ENCODE measurements at places on chromosomes 6 and 20.

- no peak for DNase-seq
Measured at GRCh38 chr6:39084506-39084905, 30.5 kb downstream of the SAYSD1 start.

- DNase-seq, result peak; percentile 52
Measured at GRCh38 chr6:137767911-137768690, 99.0 kb upstream of the TNFAIP3 start.

GRCh38 chr6:112640891-112641290, 293.8 kb downstream of the RFPL4B start:
- DNase-seq, result no peak

DNA sequence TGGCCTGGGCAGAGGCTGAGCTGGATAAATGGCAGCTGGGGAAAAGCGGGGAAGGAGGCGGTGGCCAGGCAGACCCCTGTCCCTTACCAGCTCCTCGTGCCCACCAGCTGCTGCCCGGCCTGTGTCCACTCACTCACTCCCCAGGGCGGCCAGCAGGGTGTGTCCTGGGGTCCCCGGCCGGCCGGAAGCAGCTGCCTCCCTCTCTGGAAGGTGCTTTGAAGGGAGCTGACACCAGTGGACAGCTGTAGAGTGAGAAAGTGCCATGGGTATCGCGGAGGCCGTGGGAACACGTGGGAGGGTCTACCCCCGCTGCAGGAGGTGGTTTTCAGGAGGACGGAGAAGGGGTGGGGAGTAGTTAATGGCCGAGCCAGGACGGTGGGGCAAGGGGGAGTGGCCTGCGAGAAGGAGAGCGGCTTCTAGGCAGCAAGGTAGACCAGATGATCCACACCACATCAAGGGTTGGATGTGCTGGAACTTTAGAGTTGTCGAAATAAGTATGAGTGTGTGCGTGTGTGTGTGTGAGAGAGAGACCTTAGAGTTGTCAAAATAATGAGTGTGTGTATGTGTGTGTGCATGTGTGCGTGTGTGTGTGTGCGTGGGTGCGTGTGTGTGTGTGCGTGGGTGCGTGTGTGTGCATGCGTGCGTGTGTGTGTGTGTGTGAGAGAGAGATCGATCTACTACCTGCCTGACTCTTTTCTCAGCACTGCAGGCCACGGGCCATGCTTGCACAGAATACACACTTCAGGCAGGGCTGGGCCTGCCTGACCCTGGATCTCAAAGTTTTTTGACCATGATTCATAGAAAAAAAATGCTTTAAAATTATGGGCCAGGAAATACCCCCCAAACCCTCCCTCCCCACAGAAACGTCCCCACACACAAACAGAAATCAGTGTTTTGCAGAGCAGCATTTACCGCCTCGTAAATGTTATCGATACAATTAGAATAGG, 43.9 kb downstream of the CDH4 start:
- DNase-seq, result no peak

DNA sequence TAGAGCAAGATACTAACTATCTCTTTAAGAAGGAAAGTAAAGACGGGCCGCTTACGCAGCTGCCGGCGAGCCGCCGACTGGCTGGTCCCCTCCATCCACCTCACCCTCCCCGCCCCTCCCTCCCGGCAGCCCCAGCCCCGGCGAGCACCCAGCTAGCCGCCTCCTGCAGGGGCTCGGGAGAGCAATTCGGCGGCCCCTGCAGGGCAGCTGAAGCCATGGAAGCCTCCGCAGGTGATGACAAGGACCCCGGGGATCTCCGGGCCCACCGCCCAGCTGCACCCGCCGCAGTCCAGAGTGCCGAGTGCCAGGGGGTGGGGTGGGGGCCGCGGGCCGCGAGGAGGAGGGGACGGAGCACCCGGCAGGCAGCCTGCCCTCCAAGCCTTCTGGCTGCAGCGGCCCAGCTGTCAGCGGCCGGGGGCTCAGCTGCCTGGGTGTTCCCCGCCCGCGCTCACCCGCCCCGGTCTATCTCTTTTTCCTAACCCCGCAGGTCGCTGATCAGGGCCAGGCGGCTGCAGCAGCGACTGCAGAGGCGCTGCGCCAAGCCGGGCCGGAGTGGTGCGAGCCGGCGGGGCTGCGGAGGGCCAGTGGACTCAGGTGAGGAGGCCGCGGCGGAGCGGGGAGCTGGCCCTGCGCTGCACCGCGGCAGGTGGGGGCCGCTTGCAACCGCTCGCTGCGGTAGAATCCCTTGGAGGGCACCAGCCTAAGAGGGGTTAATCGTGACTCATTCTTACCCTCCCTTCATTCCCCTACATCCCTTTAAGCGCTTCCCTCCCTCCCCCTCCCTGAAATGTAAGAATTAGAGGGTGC, at the start of gene SNPH:
Gene SNPH (plus strand): TSS at position 128 of the 807 bp plus-strand sequence. CDS start 29,946 bp downstream, outside the sequence.
- peak; percentile 74 for DNase-seq

GRCh38 chr20:15942130-15942529, 631.1 kb downstream of the KIF16B start:
- no peak for DNase-seq

DNA sequence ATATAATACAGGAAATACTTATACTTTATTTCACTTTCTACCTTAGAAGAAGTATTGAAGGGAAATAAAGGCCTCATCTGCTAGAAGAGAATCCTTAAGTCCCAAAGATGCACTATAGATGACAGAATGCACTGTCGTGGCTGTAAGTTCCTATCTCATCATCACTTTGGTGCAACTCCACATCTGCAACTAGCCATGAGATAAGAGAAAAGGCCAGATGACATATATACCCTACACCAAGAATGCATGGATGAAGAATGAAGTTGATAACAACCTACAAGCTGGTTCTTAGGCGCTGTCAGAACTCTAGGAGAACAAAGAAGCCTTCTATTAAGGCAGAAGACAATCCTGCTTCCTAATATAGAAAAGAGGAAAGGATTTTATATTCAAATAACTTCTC, 11.6 kb upstream of the PLN start:
- no peak for DNase-seq

DNA sequence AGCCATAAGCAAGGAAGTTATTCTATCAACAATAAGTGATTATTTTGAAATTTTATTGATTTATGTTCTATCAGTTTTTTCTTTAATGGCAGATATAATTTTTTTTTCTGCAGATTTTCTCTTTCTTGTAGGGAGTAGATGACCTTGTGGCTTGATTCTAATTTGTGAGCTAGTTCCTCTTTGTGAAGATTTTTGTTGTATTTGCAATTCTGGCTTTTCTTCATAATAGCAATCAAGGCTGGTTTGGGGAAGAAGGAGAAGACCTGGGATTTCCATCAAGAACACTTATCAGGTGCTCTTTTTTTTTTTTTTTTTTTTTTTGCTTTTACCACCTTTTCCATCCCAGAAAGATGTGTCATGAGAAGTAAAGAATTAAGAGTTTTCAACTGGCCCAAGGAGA, 324.2 kb upstream of the MAN1A1 start:
- DNase-seq, result no peak

DNA sequence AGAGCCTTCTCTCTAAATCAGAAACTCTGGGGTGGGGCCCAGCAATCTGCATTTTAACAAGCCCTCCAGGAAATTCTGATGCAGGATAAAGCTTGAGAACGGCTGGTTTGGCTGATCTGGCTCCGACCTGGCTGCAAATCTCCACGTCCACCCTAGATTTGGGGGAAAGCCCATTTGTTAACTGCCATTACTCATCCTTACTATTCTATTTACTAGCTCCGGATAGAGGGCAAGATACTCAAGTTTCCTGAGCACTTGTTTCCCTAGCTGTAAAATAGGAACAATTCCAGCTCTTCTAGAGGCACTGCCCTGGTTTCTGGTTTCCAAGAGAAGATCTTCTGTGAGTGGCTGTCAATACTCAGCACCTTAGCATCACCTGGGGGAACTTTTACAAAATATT, 44.4 kb downstream of the DAAM2 start:
- DNase-seq, result no peak

DNA sequence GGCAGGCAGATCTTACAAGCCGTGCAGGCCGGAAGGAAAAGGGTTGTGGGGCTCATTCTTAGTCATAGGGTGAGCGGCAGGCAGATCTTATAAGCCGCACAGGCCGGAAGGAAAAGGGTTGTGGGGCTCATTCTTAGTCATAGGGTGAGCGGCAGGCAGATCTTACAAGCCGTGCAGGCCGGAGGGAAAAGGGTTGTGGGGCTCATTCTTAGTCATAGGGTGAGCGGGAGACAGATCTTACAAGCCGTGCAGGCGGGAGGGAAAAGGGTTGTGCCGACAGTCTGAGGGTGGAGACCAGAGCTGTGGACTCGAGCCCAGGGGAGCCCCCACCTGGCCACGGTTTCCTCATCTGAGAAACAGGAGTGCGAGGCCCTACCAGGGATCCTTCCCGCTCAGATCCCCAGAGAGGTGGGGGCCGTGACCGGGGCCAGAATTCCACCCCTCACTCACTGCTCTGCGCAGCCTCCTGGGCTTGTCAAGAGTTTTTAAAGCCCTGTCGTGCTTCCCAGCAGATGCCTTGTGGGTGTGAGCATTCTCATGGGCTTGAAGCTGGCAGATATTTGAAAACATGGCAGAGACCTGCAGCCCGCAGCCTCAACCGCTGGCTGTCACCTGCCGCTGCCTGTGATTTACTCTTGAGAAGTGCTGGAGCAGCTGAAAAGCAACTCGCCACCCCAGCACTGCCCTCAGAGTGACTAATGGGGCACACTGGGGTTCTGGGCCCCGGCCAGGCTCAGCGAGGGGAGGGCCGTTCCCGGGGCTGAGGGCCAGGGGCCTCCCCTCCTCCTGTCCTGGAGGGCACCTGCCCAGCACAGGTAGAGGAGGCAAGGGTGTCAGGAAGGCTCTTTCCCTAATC, 31.9 kb downstream of the NTSR1 start:
- peak; percentile 87 for DNase-seq

DNA sequence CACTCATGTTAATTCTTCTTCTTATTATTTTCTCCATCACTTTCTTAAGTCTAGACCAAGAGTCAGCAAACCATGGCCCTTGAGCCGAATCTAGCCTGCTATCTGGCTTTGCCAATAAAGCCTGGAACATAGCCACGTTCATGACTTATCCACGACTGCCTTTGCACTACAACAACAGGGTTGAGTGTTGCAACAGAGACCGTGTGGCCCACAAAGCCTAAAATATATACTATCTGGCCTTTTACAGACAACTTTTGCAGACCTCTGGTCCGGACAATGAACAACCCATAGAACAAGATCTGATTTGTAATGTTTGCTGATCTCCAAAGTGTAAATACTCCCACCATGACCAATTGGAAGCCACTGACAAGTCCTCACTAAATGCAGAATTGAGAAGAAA, 140.5 kb upstream of the CDYL start:
- DNase-seq, result no peak

DNA sequence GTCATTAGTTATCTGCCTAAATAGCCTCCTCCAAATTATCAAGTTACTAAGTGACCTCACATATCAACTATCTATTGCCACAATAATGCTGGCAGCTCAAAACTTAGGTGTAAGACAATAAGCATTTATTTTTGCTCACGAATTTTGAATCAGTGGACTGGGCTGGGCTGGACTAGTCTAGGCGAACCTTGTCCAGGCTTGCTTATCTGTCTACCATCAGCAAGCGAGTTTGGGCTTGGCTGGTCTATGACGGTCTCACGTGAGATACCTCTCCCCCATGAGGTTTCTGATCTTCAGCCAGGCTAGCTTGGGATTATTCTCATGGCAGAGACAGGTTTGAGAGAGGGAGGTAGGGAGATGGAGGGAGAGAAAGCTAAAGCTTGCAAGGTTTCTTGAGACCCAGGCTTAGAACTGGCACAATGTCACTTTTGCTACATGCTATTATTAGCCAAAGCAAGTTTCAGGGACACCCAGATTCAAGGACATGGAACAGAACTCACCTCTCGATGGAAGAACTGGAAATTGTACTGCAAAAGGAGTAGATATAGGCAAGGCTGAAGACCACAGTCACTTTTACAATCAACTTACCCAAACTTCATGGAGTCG, 80.9 kb downstream of the WASF1 start:
- no peak for DNase-seq

DNA sequence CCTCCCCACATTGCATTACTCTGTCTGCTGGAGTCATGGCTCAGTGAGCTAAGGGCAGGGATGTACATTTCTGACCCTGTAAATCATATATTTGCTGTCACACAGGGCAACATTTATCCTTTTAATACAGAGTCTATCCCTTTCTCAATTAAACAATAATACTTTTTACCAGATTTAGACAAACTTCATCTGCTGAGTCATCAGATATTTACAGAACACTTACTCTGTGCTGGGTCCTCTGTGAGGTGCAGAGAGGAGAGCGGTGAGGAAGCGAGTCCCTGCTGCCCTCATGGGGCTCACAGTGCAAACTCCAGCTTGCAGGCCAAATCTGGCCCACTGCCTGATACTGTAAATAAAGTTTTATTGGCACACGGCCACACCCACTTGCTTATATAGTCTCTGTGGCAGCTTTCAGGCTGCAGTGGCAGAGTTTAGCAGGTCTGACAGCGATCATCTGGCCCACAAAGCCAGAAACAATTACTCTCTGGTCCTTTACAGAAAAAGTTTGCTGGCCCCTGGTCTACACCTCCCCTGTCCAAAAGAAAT, 144.5 kb downstream of the CDH26 start:
- DNase-seq, result no peak

DNA sequence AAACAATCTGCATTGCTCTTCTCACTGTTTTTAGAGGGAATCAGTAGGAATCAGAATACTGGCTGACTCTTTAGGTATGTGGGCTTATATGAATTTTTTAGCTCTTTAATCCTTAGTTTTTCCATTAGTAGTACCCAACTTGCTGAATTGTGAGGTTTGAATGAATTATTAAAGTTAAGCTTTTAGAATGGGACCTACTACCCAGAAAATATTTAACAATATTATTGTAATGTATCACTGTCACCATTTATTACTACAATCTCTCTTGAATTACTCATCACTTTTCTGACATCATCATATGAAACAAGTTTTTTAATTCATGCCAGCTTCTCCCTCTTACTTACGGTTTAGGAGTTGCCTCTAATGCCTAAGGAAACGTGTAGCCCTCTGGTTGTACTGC, 212.7 kb downstream of the BCKDHB start:
- no peak for DNase-seq

DNA sequence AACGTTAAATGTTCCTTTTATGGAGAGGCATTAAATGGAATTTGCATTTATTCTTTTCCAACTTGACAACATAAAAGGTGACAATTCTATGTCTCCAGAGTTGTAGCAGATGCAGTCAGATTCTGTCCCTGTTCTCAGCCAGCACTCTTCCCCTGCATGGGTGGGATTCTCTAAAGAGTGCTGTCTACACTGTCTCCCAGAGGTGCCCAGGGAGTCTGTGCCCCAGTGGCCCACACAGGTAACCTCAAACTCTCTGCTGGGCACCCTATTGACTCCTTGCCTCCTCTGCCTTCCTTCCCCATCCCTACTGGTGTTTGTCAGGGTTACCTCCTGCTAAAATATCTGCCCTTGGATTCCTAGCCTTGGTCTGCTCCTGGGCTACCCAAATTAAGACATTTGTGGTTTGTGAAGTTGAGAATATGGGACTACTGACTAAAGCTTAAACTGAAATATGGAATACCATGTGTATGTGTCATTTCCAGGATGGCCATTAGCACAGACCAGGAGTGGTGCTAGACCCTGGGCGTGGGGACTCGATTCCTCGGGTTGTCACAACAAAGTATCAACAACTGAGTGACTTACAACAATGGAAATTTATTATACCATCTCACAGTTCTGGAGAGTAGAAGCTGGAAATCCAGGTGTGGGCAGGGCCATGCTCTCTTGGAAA, 284.7 kb downstream of the CDH26 start:
- DNase-seq, result no peak
